ENCODE measurements at places on chromosomes 7 and 10. TPM values are rescaled to one million over a fixed set of nuclear protein-coding genes. Genes with fewer than 3 reads are reported as not detected.

The KBTBD2 gene
- total RNA-seq, result 49.8 TPM

GRCh38 chr10:79202188-79203013 lies 133.6 kb downstream of the ZMIZ1 start:
- DNase-seq, result peak; percentile 52

- no peak for DNase-seq
Measured at GRCh38 chr10:47438857-47439474, 44.9 kb downstream of the ANXA8 start.

- DNase-seq, result no peak
Measured at GRCh38 chr7:91692800-91693199, 187.7 kb downstream of the MTERF1 start.

DNA sequence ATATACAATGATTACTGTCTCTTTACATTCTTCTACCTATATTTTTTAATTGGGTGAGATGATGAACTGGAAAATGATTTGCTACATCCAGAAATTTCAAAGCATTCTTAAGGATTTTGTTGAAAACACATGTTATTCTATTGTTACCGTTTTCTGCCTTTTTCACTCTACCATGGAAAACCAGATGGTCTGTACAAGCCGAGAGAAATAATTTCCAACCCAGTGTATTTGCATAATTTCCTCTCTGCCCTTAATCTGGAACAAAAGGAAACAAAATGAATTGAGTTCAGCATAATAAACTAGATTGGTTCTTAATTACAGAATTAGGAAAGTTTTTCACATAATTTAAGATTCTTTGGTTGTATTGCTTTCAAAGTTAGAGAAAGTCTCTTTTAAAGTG lies 211.2 kb downstream of the CACNB2 start:
- DNase-seq, result no peak
